ENCODE measurements at places on chromosomes 2 and 18.
A peak's percentile ranks its signal among the peaks of the same experiment; 100 is the strongest.

GRCh38 chr2:61510674-61511671, 27.2 kb downstream of the XPO1 start:
- no peak for DNase-seq

DNA sequence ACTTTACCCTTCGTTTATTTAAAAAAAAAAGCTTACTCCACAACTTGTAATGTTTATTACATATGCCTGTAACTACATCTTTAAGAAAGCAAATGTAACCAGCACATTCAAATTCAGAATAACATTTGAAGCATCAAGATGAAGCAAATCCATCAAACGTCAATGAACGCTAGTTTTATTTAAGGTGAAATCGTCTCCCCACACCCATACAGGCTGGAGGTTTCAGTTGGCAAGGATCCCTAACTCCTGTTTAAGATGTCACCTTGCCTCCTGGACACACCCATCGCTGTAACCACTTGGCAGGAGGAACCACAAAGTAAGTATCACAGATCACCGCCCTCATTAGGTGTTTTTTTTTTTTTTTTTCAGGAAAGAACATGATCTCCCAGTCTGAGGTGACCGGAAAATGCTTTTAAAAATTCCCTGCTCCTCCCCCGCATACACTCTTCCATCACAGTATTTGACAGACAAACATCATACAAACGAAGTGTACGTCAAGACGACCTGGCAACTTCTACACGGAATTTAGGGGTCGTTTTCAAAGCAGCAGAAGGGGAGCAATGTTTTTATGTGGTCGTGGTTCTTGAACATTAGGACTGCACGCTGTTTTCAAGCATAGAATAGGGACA, 19.7 kb upstream of the STPG4 start:
- peak; percentile 3 for DNase-seq

DNA sequence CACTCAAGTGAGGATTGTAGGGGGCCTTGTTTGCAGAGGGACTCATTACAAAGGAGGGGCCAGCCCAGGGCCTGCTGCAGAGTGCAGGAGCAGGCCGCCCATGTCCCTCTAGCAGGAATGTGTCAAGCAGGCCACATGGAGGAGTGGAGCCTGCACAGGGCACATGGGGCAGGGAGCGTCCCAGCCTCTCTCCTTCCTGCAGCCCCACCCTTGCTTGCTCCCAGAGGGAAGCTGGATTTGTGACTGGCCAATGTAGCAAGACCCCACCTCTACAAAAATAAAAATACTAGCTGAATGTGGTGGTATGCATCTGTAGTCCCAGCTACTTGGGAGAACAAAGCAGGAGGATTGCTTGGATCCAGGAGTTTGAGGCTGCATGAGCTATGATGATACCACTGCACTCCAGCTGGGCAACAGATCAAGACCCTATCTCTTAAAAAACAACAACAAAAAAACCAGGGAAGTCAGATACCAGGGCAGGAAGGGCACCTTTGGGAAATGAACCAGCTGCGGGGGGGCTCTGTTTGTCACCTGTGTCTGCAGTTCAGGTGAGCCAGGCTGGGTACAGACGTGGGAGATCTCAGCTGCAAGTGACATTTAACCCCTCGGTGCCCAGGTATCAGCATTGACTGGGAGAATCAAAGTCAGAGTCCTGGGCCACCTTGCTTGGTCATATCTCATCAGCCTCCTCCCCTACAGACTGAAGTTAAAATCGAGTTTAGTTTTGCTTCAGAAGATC, 27.7 kb downstream of the IMPA2 start:
- no peak for DNase-seq

DNA sequence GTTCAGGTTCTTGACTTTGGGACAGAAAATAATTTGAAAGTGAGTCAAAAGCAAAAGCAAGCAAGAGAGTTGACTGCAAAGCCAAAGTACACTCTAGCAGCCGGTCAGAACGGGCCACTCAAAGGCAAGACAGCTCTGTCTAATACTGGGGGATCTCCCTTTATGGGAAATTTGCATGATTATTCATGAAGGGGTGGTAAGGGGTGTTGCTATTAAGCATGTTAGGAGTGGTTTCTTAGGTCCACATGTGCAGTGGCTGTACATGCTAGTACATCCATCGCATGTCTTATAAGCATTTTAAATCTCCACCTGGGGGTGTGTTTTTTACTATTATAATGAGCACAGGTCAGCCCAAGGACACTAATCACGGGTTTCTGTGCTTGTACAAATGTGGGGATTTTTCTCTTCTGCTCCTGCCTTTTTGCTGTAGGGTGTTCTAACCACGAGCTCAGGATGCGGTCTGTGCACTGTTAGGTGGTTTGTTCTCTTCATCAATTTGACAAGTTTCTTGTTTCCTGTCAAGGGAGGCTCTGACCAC, 60.2 kb upstream of the SPP2 start:
- DNase-seq = no peak

DNA sequence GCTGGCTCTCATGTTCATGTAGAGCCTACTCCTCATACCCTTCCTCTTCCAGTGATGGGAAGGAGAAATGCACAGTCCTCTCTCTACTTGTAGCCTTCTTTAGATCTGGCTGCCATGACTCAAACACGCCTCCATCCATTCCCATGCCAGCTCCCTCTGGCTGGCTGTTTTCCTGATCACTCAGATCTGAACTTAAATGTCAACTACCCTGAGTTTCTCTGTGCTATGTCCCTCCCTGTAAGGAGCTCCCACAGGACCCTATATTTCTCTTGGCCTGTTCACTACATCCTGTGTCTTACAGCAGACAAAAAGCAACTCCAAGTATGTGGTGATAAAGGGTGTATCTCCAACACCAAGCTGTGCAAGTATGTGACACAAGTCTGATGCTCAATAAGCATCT, 152.4 kb downstream of the TCF4 start:
- DNase-seq = no peak

GRCh38 chr2:37877457-37878315, 47.4 kb upstream of the RMDN2 start:
- DNase-seq = peak; percentile 40

All from fibroblast of gingiva (primary cell).